Muscle of leg (tissue), 16 donors: ENCODE measurements at places on chromosomes 1 and 21.
A peak's percentile ranks its signal among the peaks of the same experiment; 100 is the strongest.

DNA sequence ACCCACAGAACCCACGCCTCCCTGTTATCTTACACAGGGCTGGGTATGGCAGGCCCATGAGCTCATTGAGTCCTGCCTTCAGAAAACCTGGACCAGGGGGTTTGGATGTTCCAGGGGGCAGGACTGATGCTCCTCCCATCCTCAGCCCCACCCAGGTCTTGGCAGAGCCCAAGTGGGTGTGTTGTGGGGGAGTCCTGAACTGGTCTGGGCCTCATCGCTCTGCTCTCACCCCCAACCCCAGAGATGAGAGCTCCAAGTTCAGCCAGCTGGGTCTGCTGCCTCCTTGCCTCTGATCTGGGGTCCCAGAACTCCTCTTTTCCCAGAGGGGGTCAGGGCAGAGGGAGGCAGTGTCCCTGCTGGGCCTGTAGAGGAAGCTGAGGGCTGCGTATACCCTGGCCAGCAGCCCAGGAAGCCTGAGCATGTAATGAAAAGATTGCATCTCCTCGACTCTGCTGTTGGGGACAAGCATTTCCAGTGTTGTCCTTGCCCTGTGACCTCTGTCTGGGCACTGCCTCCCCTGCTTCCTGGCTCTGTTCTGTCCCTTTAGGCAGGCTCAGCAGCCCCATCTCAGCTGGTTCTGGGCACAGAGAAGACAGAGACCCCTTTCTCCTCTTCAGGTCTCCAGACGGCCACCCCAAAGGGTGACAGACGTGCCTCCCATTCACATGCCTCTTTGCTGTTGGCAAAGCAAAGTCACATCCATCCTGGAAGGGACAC, 54.7 kb upstream of the EPS8L3 start:
- H3K4me1 ChIP-seq: peaks cover 46% of the 10 kb centered on the region
- H3K36me3 ChIP-seq: no peaks in the 10 kb centered on the region
- H3K4me3 ChIP-seq: no peak overlapping the region
- no peak overlapping the region for H3K27ac ChIP-seq

DNA sequence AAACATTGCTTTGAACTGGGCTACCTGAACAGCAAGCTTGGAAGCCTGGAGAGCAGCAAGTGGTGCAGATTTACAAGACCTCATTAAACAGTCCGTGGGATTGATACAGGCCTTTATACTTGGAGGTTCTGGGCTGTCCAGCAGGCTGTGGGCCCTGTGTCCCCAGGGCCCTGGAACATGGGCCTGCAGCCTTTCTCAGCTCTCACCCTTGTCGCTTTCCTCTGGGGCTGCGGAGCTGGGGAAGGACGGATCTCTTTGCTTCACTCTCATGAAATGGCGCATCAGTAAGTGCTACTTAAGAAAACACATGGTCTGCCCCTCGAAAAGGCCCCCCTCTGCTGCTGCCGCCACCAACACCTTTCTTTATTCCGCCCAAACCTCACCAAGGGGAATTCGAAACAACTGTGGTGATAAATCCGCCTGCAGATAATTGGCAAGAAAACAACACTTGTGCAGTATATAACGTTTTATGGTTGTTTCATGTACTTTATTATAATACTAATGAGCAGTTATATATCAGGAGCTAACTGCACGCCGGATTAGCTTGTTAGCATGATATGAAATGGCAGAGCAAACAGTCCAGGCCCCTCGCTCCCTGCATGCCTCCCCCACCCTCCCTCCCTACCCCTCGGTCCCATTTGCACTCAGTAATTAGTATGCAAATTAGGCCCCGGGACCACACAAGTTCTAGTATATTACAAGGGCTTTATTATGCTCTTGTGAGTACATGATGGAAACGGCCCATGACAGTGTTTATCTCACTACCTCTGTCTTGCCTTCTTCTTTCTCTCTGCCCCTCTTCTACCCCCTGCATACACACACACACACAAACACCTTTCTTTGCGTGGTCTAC, 131.5 kb downstream of the RNF220 start:
- no peaks in the 10 kb centered on the region for H3K4me1 ChIP-seq
- peaks cover 5% of the 10 kb centered on the region for H3K27me3 ChIP-seq
- no peak overlapping the region for H3K4me3 ChIP-seq
- H3K27ac ChIP-seq: no peak overlapping the region

- DNase-seq: no peak
- no peak overlapping the region for H3K4me3 ChIP-seq
- H3K4me1 ChIP-seq: no peaks in the 10 kb centered on the region
- H3K27me3 ChIP-seq: no peaks in the 10 kb centered on the region
Observed at GRCh38 chr1:85396194-85396593, 68.8 kb downstream of the DDAH1 start.

DNA sequence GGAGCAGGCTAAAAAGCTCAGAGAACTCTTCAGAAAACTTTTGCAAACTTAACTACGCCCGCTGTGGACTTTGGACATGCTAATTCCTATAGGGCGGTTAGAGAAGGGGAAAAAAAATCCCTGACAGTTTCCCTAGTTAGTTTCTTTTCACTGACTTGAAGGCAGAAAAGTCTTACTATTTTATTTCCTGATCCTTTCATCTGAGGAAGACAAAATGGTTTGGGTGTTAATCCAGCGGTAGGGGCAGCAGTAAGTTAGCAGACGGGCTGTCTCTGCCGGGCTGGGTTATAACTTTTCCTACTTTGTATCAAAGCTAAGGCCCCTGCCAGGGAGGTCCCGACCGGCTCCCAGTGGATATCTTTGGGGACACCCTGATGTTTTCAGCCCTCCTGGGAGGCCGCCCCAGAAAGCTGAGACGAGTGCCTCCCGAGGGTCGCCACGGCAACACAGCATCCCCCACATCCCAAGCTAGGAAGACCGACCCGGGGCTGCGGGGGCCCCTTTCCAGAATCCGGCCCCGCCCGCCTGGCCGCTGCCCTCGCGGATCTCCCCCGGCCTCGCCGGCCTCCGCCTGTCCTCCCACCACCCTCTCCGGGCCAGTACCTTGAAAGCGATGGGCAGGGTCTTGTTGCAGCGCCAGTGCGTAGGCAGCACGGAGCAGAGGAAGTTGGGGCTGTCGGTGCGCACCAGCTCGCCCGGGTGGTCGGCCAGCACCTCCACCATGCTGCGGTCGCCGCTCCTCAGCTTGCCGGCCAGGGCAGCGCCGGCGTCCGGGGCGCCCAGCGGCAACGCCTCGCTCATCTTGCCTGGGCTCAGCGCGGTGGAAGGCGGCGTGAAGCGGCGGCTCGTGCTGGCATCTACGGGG, 162.6 kb downstream of the RUNX1 start:
- H3K27ac ChIP-seq: peak overlapping the region; percentile 55
- H3K4me1 ChIP-seq: peaks cover 28% of the 10 kb centered on the region
- peaks cover 43% of the 10 kb centered on the region for H3K27me3 ChIP-seq
- DNase-seq: peak; percentile 43

DNA sequence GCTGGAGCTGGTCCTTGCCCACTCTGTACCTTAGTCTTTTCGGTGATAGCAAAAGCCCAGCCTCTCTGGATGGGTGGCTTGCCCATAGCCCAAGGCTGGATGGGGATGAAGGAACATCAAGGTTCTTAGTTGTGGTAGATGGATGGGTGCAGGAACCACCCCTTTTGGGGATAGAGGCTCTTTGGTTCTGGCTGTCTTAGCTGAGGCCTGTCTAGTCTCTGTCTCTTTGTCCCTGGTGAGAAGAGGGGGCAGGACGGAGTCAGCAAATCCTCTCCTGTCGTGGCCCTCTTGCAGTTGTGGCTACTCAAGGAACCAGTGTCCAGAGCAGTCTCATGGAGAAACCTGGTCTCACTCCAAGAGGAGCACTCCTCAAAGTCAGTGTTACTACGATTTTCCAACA, 8.5 kb downstream of the VANGL2 start:
- H3K27ac ChIP-seq: no peak overlapping the region
- peaks cover 36% of the 10 kb centered on the region for H3K4me1 ChIP-seq
- no peak for DNase-seq
- H3K36me3 ChIP-seq: peaks cover 7% of the 10 kb centered on the region

DNA sequence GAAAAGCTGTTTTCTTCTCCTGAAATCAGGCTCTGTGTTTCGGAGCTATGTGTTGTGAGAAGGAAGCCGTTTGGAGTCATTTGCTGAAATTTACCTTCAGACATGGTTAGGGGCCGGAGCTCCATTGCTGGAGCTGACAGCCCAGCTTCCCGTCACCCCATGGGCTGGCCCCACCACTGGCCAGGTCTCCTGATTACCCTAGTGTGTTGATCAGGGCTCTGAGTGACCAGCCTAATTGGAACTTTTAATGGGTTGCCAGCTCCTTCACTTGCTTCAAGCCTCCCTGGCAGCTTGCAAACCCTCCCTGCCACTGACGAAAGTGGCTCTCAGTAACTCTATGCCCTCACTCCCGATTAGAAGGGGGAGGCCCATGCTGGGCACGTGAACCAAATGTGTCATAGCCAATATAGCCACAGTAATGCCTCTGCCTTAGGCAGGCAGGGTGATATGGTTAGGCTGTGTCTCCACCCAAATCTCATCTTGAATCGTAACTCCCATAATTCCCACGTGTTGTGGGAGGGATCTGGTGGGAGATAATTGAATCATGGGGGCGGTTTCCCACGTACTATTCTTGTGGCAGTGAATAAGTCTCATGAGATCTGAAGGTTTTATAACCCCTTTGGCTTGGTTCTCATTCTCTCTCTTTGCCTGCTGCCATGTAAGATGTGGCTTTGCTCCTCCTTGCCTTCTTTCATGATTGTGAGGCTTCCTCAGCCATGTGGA, 224.1 kb downstream of the TRABD2B start:
- no peaks in the 10 kb centered on the region for H3K36me3 ChIP-seq
- H3K4me3 ChIP-seq: no peak overlapping the region
- peaks cover 4% of the 10 kb centered on the region for H3K27me3 ChIP-seq
- DNase-seq: no peak
- H3K27ac ChIP-seq: no peak overlapping the region

- no peaks in the 10 kb centered on the region for H3K36me3 ChIP-seq
- H3K27me3 ChIP-seq: no peaks in the 10 kb centered on the region
- no peak overlapping the region for H3K27ac ChIP-seq
- H3K4me1 ChIP-seq: no peaks in the 10 kb centered on the region
- H3K4me3 ChIP-seq: no peak overlapping the region
- DNase-seq: no peak
Observed at GRCh38 chr1:241485554-241485992, 34.0 kb downstream of the FH start.

DNA sequence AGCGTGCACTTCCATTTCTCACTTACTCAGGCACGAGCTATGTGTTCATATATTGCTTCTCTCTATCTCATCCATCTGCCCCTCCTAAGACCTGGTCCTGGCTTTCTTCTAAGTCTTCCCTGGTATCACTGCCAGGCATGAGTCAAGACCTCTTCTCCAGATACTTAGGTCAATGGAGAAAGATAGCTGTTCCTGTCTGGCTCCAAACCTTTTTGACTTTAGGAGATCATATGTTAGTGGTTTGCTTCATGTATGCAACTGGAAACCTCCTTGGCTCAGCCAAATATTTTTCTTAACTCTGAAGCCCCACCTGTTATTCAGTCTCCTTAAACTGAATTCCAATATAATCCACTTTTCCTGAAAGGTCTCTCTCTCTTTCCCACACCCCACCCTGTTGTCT, 211.6 kb upstream of the PTBP2 start:
- no peaks in the 10 kb centered on the region for H3K27me3 ChIP-seq
- no peaks in the 10 kb centered on the region for H3K36me3 ChIP-seq
- no peak overlapping the region for H3K27ac ChIP-seq
- peaks cover 5% of the 10 kb centered on the region for H3K4me1 ChIP-seq

DNA sequence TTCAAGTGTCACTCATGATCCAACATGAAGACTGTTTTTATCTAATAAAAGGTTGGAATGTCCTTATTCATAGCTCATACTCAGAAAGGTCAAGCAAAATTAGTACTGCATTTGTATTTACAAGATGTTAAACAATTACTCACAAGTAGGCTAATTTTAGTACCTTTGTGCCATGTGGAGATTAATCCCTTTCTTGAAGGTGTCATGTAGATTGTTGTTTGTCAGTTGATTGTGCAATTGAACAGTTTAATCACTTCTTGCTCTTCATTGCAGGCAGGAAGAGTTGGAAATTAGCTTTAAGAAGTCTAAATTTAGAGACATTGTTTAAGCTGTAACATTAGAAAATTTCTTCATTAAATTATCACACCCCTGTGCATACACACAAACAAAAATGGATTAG, 847.1 kb downstream of the KCNT2 start:
- H3K4me3 ChIP-seq: no peak overlapping the region
- H3K27me3 ChIP-seq: no peaks in the 10 kb centered on the region
- no peak for DNase-seq
- no peaks in the 10 kb centered on the region for H3K4me1 ChIP-seq
- no peaks in the 10 kb centered on the region for H3K36me3 ChIP-seq
- no peak overlapping the region for H3K27ac ChIP-seq

- DNase-seq: no peak
- no peak overlapping the region for H3K27ac ChIP-seq
- H3K36me3 ChIP-seq: no peaks in the 10 kb centered on the region
- H3K27me3 ChIP-seq: no peaks in the 10 kb centered on the region
Observed at GRCh38 chr1:234763910-234764309, 153.9 kb upstream of the IRF2BP2 start.

GRCh38 chr1:205456868-205457745, 1.3 kb upstream of the BLACAT1 start:
- H3K4me1 ChIP-seq: peaks cover 15% of the 10 kb centered on the region
- no peaks in the 10 kb centered on the region for H3K36me3 ChIP-seq
- DNase-seq: no peak
- H3K4me3 ChIP-seq: no peak overlapping the region
